HFFc6 (cell line): ENCODE measurements at places on chromosomes 1 and 21. TPM values are rescaled to one million over a fixed set of nuclear protein-coding genes. Genes with fewer than 3 reads are reported as not detected.
A peak's percentile ranks its signal among the peaks of the same experiment; 100 is the strongest.

- H3K36me3 ChIP-seq = peaks cover 8% of the 10 kb centered on the region; the same call in 1 of the 2 replicates
- H3K4me3 ChIP-seq = peak overlapping the region; percentile 41
- peaks cover 44% of the 10 kb centered on the region for H3K4me1 ChIP-seq
- no peaks in the 10 kb centered on the region; the same call in 1 of the 2 replicates for H3K27me3 ChIP-seq
- DNase-seq = peak; percentile 14
Measured at GRCh38 chr1:1841575-1841995, 49.3 kb downstream of the GNB1 start.

- DNase-seq = no peak
- H3K4me3 ChIP-seq = peak overlapping the region; percentile 43; the same call in 1 of the 2 replicates
- peaks cover 26% of the 10 kb centered on the region for H3K36me3 ChIP-seq
- peak overlapping the region; percentile 47; the same call in 1 of the 2 replicates for H3K27ac ChIP-seq
Measured at GRCh38 chr1:205751036-205751651, 1.2 kb upstream of the NUCKS1 start.

DNA sequence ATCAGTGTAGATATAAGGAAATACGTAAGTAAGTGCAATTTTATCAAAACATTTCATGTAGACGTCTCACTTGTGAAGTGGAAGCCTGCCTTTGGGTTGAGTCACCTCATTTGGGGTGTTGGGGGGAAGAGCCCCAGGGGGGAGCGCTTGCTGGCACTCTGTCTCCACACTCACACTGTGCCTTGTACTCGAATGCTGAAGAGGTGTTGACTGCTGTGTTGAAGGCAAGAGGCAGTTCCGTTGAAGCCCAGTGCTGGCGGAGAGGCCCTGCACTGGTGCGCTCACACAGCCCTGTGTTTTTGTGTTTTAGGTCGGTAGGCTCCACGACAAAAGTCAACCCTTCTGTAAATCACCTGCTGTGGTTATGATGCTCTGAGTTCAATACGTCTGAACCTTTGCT, 131.9 kb upstream of the COL6A1 start:
- peaks cover 17% of the 10 kb centered on the region for H3K27me3 ChIP-seq
- H3K27ac ChIP-seq = no peak overlapping the region
- peaks cover 23% of the 10 kb centered on the region for H3K4me1 ChIP-seq
- DNase-seq = no peak
- H3K36me3 ChIP-seq = no peaks in the 10 kb centered on the region

GRCh38 chr1:160371346-160371631, 4.4 kb downstream of the NHLH1 start:
- H3K4me3 ChIP-seq = no peak overlapping the region
- peaks cover 28% of the 10 kb centered on the region for H3K27me3 ChIP-seq
- H3K36me3 ChIP-seq = no peaks in the 10 kb centered on the region
- H3K4me1 ChIP-seq = peaks cover 12% of the 10 kb centered on the region
- DNase-seq = no peak
- no peak overlapping the region for H3K27ac ChIP-seq

GRCh38 chr21:24200052-24200451, 1407.2 kb downstream of the MRPL39 start:
- H3K36me3 ChIP-seq = no peaks in the 10 kb centered on the region
- no peaks in the 10 kb centered on the region for H3K4me1 ChIP-seq
- H3K27ac ChIP-seq = no peak overlapping the region

- H3K27ac ChIP-seq = no peak overlapping the region
- no peak overlapping the region for H3K4me3 ChIP-seq
Measured at GRCh38 chr1:202237052-202237451, 43.5 kb downstream of the LGR6 start.

DNA sequence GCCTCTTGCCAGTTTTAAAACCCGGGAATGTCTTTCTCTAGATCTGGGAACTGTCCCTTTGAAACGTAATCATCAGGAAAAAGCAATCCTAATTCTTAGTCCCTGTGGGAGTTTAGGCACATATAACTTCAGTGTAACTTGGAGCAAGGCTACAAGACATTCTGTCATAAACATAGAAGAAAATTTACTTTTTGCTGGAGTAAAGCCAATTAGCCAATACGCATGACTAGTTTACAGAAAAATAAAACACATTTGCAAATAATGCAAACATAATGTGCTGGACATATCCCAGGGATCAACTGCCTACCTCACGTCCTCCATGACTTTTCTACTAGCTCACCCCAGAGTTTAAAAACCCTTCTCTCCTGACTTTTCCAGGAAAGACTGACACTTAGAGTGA, 970.6 kb downstream of the MRPL39 start:
- H3K36me3 ChIP-seq = no peaks in the 10 kb centered on the region
- no peak overlapping the region for H3K4me3 ChIP-seq
- no peaks in the 10 kb centered on the region for H3K27me3 ChIP-seq
- no peak for DNase-seq

GRCh38 chr1:212582808-212583615, 25.5 kb upstream of the ATF3 start:
- H3K4me3 ChIP-seq = no peak overlapping the region
- peaks cover 52% of the 10 kb centered on the region for H3K27me3 ChIP-seq
- H3K36me3 ChIP-seq = no peaks in the 10 kb centered on the region
- peaks cover 7% of the 10 kb centered on the region for H3K4me1 ChIP-seq

DNA sequence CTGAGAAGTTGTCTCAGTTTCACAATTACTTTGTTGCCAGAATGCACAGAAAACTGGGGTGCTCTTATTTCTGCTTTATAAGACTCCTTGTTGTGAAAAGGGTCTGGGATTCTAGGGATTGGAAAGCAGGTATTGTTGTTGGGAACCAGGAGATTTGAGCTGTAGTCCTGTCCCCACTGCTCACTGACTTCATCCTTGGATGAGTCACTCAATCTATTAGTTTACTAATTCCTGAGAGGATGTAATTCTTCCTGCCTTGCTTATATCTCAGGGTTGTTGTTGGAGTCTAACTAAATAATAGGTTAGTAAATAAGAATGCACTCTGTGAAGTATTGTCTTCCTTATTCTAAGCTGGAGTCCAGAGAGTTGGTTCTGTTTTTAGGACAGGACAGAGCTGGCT, 172.5 kb upstream of the GALNT2 start:
- DNase-seq = no peak
- no peaks in the 10 kb centered on the region for H3K36me3 ChIP-seq
- peaks cover 9% of the 10 kb centered on the region; the same call in 1 of the 2 replicates for H3K27me3 ChIP-seq

- DNase-seq = no peak
- H3K4me1 ChIP-seq = no peaks in the 10 kb centered on the region
- no peak overlapping the region for H3K4me3 ChIP-seq
- peaks cover 19% of the 10 kb centered on the region for H3K27me3 ChIP-seq
Measured at GRCh38 chr21:44739316-44739715, 27.9 kb upstream of the TSPEAR start.

GRCh38 chr1:101239095-101240040, 2.5 kb downstream of the S1PR1 start:
- H3K4me3 ChIP-seq = peak overlapping the region; percentile 90; the same call in 1 of the 2 replicates
- H3K27ac ChIP-seq = peak overlapping the region; percentile 28; the same call in 1 of the 2 replicates
- H3K36me3 ChIP-seq = peaks cover 8% of the 10 kb centered on the region
- H3K27me3 ChIP-seq = peaks cover 2% of the 10 kb centered on the region
- peaks cover 43% of the 10 kb centered on the region for H3K4me1 ChIP-seq

DNA sequence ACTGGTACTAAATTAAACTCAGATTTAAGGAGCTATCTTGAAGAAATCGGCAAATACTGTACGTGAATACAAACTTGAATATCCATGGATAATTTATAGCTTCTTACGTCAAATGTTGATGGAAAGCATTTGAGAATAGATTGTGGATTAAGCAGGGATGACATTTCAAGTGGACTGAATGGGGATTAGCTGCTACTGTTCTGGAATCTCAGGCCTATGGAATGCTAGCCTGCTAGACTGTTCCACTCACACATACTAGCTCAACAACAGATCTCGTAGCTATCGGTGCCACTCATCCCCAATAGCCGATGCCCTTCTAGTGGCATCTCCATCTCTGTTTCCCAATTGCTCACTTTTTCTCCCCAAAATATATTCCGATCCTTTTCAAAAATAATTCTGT, 62.0 kb upstream of the USP25 start:
- no peaks in the 10 kb centered on the region for H3K36me3 ChIP-seq
- peaks cover 29% of the 10 kb centered on the region for H3K4me1 ChIP-seq
- no peak for DNase-seq
- no peaks in the 10 kb centered on the region for H3K27me3 ChIP-seq
- H3K27ac ChIP-seq = no peak overlapping the region

DNA sequence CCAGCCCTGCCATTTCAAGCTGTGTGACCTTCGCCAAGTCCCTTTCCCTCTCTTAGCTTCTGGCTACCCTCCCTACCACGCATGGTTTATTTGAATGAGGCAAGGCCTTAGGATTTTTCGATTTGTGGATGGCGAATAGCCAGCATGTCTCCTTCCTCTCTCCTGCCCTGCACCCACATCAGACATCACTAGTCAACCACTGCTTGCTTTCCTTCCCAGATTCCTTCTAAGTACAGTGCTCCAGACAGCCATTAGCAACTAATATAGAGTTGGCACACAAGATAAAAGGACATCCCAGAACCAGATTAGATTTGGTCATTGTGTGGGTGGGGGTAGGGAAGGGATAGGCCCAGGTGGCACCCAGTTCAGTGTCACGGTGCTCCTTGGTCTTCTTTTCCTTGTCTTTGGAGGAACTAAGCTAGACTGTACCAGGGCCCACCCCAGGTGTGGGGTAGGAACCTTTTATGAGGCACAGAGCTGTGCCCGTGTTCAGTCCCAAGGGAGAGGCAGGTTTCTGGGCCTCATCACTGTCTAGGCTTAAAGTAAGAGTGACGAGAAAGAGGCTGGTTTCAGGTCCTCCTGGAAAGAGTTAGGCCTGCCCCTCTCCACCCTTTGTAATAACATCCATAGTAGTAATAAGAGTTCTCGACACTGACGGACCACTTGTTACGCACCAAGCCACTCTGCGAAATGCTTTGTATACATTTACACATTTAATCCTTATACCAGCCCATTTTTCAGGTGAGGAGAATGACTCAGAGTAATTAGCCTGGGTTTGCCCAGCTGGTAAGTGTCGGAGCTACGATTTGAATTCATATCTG, 8.6 kb downstream of the ALPL start:
- H3K4me1 ChIP-seq = peaks cover 6% of the 10 kb centered on the region; the same call in 1 of the 2 replicates
- peaks cover 34% of the 10 kb centered on the region for H3K27me3 ChIP-seq
- DNase-seq = no peak

DNA sequence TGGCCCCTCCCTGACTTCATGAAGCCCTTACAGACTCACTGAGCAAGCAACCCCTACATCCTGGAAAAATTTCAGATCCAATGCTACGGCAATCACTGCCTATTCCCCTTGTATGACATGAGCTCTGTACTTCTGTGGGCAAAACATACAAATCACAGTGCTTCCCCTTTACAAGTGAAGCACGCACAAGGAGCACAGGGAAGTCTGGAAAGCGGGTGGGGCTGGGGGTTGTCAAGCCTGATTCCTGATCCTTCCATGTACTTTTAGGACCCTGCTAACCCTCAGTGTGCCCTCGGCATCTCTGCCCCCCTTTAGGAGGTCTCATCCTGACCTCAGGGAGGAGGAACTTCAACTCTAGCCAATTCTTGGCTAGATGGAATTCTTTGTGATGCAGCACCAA, 405.7 kb upstream of the POU3F1 start:
- no peak overlapping the region for H3K4me3 ChIP-seq
- H3K27me3 ChIP-seq = peaks cover 7% of the 10 kb centered on the region
- no peak overlapping the region for H3K27ac ChIP-seq
- peaks cover 5% of the 10 kb centered on the region for H3K36me3 ChIP-seq
- no peaks in the 10 kb centered on the region for H3K4me1 ChIP-seq

DNA sequence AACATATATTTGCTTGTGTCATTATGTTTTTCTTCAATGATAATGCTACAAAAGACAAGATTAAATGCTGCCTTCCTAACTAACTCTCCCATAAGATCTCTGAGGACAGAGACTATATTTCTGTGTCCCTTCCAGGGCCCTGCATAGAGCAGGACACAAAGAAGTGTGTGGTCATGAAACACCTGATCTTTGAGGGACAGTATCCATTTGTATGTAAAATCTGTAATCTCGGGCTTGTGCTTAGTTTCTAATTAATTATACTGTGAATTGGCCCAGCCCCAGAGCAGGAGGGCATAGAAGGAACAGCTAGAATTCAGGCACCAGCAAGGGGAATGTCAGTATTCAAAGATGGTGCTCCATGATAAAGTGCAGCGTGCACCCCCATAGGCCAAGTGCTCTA, 374.9 kb downstream of the HHAT start:
- no peak for DNase-seq
- no peaks in the 10 kb centered on the region for H3K36me3 ChIP-seq
- no peak overlapping the region for H3K27ac ChIP-seq
- H3K4me3 ChIP-seq = no peak overlapping the region

- peaks cover 79% of the 10 kb centered on the region for H3K4me1 ChIP-seq
- peaks cover 17% of the 10 kb centered on the region for H3K36me3 ChIP-seq
- peak overlapping the region; percentile 86 for H3K27ac ChIP-seq
Measured at GRCh38 chr1:214475746-214476145, 75.7 kb downstream of the PTPN14 start.

GRCh38 chr1:110696818-110697217, 22.1 kb upstream of the KCNA3 start:
- no peak overlapping the region for H3K4me3 ChIP-seq
- H3K27me3 ChIP-seq = no peaks in the 10 kb centered on the region; the same call in none of the 2 replicates
- no peaks in the 10 kb centered on the region for H3K36me3 ChIP-seq
- no peaks in the 10 kb centered on the region for H3K4me1 ChIP-seq
- no peak overlapping the region for H3K27ac ChIP-seq

DNA sequence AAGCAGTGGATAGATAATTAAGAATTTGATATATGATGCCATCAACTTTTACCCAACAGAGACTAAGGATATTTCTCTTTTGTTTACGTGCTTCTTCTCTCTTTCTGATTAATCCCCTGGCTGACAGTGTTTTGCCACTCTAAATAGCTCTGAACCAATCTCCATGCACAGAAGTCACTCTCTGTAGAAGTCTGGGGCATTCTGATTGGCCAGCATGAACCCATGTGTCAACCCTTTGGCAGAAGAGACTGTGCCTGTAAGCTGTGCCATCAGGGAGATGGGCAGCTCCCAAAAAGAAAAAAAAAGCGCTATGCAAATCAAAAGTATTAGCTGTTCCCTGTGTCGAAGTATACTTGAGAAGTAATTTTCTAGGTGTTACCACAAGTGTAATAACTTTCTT, 34.1 kb upstream of the NRIP1 start:
- no peak overlapping the region for H3K27ac ChIP-seq
- H3K4me1 ChIP-seq = no peaks in the 10 kb centered on the region
- no peak overlapping the region for H3K4me3 ChIP-seq
- H3K36me3 ChIP-seq = no peaks in the 10 kb centered on the region

GRCh38 chr1:226574591-226575435, 26.2 kb downstream of the STUM start:
- no peak overlapping the region for H3K4me3 ChIP-seq
- H3K27ac ChIP-seq = no peak overlapping the region
- H3K27me3 ChIP-seq = peaks cover 30% of the 10 kb centered on the region
- DNase-seq = no peak
- no peaks in the 10 kb centered on the region for H3K36me3 ChIP-seq
- H3K4me1 ChIP-seq = no peaks in the 10 kb centered on the region

SLAMF9 gene
- total RNA-seq = 0.46 TPM in 1 of 3 replicates, not detected in the others

LCE3D gene
- total RNA-seq = not detected in 3 replicates

SPRR5 gene
- total RNA-seq = not detected in 3 replicates

FCN3 gene
- not detected in 3 replicates for total RNA-seq

TOR1AIP1 gene
- total RNA-seq = 51.4 to 55.7 TPM (median 53.4 TPM) in 3 replicates

SIK1 gene
- 4.2 to 4.4 TPM (median 4.2 TPM) in 3 replicates for total RNA-seq

CHRM3 gene
- 3.9 to 23.0 TPM (median 22.5 TPM) in 3 replicates for total RNA-seq

DIRAS3 gene
- total RNA-seq = 1.0 to 2.3 TPM (median 1.9 TPM) in 3 replicates

C1orf185 gene
- not detected in 3 replicates for total RNA-seq

CFHR2 gene
- not detected in 3 replicates for total RNA-seq

NBL1 gene
- total RNA-seq = 108 to 179 TPM (median 164 TPM) in 3 replicates

ZNF326 gene
- total RNA-seq = 14.8 to 19.0 TPM (median 16.2 TPM) in 3 replicates

PTGS2 gene
- total RNA-seq = 67.6 to 163 TPM (median 152 TPM) in 3 replicates

HJV gene
- total RNA-seq = not detected in 3 replicates
